ENCODE measurements at places on chromosomes 12 and 14. TPM values are rescaled to one million over a fixed set of nuclear protein-coding genes. Genes with fewer than 3 reads are reported as not detected.

The SERPINA12 gene
- total RNA-seq, result not detected

DNA sequence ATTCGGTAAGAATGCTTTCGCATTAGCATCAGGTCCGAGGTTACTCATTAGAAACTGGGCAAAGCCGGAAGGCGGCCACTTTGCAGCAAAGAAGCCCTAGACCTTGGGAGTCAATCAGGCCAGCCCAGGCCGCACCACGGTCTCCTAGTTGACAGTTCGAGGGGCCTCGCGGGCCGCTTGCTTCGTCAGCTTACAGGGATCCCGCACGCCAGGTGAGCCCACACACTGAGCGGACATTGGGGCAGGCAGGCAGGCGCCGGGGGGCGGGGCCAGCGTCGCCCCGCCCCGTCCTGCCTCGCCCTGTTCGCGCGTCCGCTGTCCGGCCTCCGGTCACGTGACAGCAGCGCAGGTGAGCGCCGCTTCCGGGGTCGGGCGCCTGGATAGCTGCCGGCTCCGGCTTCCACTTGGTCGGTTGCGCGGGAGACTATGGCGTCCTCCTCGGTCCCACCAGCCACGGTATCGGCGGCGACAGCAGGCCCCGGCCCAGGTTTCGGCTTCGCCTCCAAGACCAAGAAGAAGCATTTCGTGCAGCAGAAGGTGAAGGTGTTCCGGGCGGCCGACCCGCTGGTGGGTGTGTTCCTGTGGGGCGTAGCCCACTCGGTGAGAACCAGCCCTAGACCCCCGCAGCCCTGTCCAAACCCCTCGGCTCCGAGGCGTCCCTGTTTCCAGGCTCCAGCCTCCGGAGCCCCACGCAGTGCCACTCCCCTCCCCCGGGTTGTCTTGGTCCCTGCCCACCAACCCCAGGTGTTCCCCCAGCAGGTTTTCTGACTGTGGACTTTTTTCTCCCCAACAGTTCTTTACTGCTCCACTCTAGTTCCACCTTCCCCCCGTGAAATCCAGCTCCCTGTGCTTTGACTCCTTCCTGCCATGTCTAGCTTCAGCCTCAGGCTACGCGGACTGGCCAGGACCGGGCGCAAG, at the start of gene PIP4K2C:
PIP4K2C (plus strand) TSS at position 329 of the 918 bp plus-strand sequence; CDS start at position 427, 98 bp downstream.
- H3K4me1 ChIP-seq, result peaks cover 5% of the 10 kb centered on the region
- peaks cover 8% of the 10 kb centered on the region for H3K27me3 ChIP-seq
- peak within 1 kb of the TSS; percentile 83 for H3K4me3 ChIP-seq
- no peaks in the 10 kb centered on the region for H3K36me3 ChIP-seq
- DNase-seq, result peak; percentile 27

The AKT1 gene
- total RNA-seq, result 191 TPM

DNA sequence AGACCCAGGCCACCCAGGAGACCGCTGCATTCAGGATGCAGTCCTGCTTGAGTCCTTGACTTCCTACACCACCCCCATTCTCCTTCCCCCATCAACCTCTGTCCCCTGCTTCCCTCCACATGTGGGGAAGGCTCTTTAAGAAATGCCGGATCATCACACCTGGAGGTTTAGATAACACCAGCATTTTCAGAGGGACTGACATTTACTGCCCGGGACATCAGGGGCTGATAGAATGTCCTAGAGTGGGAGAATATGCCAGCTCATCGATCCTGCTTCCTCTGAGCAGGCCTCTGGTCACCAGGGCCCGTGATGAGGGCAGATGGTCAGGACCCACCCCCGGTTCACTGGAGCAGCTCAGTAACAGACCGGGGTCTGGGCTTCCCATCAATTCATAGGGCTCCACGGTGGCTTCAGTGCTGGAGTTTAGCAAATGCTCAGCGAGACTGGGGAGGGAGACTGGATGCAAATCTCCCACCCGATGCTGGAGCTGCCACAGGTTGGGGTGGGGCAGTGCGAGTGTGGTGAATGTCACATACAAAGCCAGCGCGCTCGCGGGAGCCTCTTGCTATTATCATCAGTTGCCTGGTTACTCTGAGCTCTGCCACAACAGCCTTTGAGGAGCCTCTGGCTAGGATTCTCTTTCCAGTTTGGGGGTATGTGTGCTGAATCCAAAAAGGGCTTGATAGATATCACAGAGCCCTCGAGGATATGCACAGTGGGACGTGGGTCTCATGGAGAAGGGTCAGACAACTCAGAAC, 111.6 kb downstream of the RBM19 start:
- DNase-seq, result no peak
- no peak overlapping the region for H3K4me3 ChIP-seq
- no peaks in the 10 kb centered on the region for H3K36me3 ChIP-seq
- H3K27ac ChIP-seq, result no peak overlapping the region
- no peaks in the 10 kb centered on the region for H3K4me1 ChIP-seq

- H3K4me3 ChIP-seq, result no peak overlapping the region
- DNase-seq, result no peak
- no peaks in the 10 kb centered on the region for H3K36me3 ChIP-seq
- H3K4me1 ChIP-seq, result no peaks in the 10 kb centered on the region
- H3K27me3 ChIP-seq, result no peaks in the 10 kb centered on the region
Measured at GRCh38 chr14:97902630-97903029, 1105.4 kb downstream of the VRK1 start.

The NEUROD4 gene
- total RNA-seq, result not detected

The BHLHE41 gene
- 0.24 TPM for total RNA-seq

The KRT3 gene
- not detected for total RNA-seq

GRCh38 chr12:9388379-9388778, 180.2 kb upstream of the PZP start:
- no peak for DNase-seq
- H3K4me3 ChIP-seq, result no peak overlapping the region
- H3K4me1 ChIP-seq, result no peaks in the 10 kb centered on the region
- no peaks in the 10 kb centered on the region for H3K36me3 ChIP-seq
- no peak overlapping the region for H3K27ac ChIP-seq
- peaks cover 7% of the 10 kb centered on the region for H3K27me3 ChIP-seq

DNA sequence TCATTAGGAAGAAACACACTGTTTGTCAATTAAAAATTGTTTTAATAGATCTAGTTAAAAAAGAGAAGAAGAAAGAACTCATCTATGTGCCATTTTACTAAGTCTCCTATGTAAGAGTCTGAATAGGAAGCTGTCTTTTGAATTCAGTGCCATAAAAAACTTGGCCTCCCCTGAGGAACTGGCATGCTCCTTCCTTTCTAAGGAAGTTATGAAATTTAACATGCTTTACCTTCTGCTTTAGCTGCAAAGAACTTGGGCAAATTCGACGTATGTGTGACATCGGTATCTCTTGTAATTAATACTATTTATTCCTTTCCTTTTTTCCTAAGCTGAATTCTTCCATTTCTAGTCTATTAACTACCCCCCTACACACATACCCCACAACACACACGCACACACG, 12.5 kb downstream of the TM7SF3 start:
- no peaks in the 10 kb centered on the region for H3K36me3 ChIP-seq
- no peaks in the 10 kb centered on the region for H3K27me3 ChIP-seq
- peak; percentile 50 for DNase-seq
- H3K27ac ChIP-seq, result no peak overlapping the region
- no peak overlapping the region for H3K4me3 ChIP-seq

The CMA1 gene
- total RNA-seq, result not detected

The CEBPE gene
- total RNA-seq, result not detected

- no peaks in the 10 kb centered on the region for H3K27me3 ChIP-seq
- H3K27ac ChIP-seq, result no peak overlapping the region
- H3K4me1 ChIP-seq, result no peaks in the 10 kb centered on the region
- no peak overlapping the region for H3K4me3 ChIP-seq
Measured at GRCh38 chr14:23409966-23410635, 2.0 kb upstream of the MYH6 start.

The LAG3 gene
- total RNA-seq, result 4.1 TPM

DNA sequence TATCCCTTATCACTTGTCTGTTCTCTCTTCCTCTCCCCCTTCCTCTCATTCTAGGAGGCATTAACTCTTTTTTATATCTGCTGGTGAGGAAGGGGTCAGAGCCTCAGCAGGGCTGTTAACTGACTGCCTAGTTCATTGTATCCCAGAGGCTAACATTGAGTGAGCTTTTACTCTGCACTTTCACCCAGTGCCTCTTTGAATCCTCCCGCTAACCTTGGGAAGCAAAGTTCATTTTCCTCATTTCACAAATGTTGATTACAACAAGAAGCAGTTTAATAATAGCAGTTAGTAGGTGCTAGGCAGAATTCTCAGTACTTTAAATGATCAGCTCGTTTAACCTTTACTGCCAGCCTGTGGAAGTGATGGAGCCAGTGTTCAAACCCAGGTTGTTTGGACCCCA, 75.5 kb downstream of the POLR3B start:
- DNase-seq, result no peak
- no peaks in the 10 kb centered on the region for H3K27me3 ChIP-seq
- H3K27ac ChIP-seq, result no peak overlapping the region
- H3K36me3 ChIP-seq, result peaks cover 2% of the 10 kb centered on the region

- peaks cover 10% of the 10 kb centered on the region for H3K4me1 ChIP-seq
- no peaks in the 10 kb centered on the region for H3K27me3 ChIP-seq
- H3K4me3 ChIP-seq, result no peak overlapping the region
- H3K36me3 ChIP-seq, result peaks cover 7% of the 10 kb centered on the region
- no peak overlapping the region for H3K27ac ChIP-seq
Measured at GRCh38 chr14:58356268-58356667, 39.5 kb upstream of the TOMM20L start.

DNA sequence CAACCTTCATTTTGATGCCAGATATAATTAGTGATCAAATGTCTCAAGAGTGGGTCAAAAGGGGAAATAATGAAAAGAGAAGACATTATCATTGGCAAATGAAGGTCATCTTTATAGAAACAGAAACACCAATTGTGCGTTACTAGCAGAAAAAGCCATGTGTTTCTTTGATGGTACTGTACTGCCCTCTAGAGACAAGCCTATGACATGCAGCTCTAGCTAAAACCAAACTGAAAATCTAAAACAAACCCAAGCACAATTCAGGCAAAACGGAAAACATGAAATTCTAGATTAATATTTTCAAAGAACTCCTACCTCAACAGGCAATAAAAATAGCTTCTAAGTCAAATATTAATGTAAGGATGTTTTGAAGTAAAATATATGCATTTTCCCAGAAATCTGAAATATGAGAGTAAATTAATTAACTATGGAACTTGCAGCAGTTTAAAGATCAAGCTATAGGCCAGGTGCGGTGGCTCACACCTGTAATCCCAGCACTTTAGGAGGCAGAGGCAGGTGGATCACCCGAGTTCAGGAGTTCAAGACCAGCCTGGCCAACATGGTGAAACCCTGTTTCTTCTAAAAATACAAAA, 115.4 kb downstream of the KLHL28 start:
- no peaks in the 10 kb centered on the region for H3K27me3 ChIP-seq
- H3K4me3 ChIP-seq, result no peak overlapping the region
- H3K27ac ChIP-seq, result no peak overlapping the region

The ORMDL2 gene
- total RNA-seq, result 57.8 TPM

- H3K4me3 ChIP-seq, result no peak overlapping the region
- no peaks in the 10 kb centered on the region for H3K27me3 ChIP-seq
- no peaks in the 10 kb centered on the region for H3K36me3 ChIP-seq
- peaks cover 26% of the 10 kb centered on the region for H3K4me1 ChIP-seq
- peak; percentile 87 for DNase-seq
Measured at GRCh38 chr12:88553941-88554658, 26.2 kb downstream of the KITLG start.

The TAS2R42 gene
- total RNA-seq, result not detected

The IFNG gene
- total RNA-seq, result not detected

DNA sequence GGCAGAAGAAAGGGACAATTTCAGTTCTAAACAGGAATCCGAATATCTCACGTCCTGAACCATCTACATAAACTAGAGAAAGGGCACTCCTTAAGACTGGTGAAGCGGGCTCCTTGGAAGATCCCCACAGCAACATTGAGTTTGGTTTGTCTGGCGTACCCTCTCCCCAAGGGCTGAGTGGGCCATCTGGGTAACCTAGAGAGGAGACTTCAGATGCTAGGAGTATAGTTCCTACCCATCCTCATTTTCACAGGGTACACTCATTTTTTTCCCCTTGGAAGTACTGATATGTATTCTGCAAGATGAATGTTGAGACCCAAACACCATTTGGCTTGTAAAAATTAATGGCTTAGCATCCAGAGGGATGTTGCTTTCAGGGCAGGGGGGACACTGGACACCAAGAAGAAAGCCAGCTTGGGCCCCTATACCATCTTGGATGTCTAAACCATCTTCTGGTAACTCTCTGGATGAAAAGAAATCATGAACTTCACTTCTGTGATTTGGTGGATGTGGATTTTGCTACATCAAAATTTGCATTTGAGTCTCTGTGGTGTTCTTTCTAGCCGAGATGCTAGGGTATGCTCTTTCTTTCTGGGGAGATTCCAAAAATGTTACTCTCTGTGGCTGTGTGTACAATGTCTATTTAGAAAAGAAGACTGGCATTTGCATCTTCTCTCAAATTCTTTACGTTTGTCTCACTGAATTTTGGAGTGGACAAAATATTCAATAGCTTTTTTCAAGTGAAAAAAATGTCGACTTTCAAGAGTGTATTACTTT, 97.7 kb downstream of the ETV6 start:
- H3K27me3 ChIP-seq, result no peaks in the 10 kb centered on the region
- H3K4me3 ChIP-seq, result no peak overlapping the region
- no peaks in the 10 kb centered on the region for H3K36me3 ChIP-seq
- DNase-seq, result no peak
- H3K4me1 ChIP-seq, result peaks cover 31% of the 10 kb centered on the region

DNA sequence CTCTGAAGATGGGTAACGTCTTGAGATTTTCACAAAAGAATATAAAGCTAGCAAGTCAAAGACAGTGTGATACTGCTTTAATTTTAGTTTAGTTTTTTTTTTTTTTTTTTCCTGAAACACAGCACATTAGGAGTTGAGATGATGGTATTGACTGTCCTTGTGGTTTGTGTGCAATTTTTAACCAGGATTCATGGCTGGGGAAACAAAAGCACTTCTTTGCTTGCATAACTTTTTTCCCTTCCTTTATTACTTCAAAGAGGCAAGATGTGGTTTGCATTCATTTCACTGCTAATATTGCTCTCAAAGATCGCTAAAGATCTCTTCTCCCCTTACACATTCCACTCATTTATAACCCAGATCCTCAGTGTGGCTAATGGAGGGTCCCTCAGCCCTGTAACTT, 157.1 kb upstream of the PZP start:
- H3K27me3 ChIP-seq, result peaks cover 3% of the 10 kb centered on the region
- H3K4me3 ChIP-seq, result no peak overlapping the region
- H3K4me1 ChIP-seq, result no peaks in the 10 kb centered on the region
- H3K36me3 ChIP-seq, result no peaks in the 10 kb centered on the region
- no peak overlapping the region for H3K27ac ChIP-seq

DNA sequence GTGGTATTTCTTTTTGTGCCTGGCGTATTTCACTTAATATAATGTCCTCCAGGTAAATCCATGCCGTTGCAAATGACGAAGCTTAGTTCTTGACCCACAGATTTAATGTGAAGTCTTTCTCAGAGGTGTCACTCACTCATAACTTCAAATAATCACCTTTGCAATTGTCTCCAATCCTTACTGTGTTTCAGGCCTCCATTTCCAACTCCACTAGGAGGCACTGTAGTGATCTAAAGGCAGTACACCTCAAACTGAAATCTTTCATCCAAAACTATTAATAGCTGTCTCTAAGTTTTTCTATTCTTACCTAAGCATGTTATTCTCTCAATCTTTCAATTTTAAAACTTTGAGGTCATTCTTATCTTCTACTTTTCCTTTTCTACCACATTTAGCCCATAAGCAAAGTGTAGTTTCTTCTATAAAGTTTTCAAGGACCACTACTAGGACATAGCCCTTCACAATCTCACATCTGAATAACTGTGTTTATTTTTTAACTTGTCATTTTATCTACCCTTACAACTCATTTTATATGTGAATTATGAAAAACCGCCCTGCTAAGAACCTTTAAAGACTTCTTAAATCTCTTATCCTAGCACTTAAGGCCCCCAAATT, 25.5 kb upstream of the FBXO34 start:
- no peaks in the 10 kb centered on the region for H3K4me1 ChIP-seq
- no peak overlapping the region for H3K27ac ChIP-seq
- H3K36me3 ChIP-seq, result no peaks in the 10 kb centered on the region
- peak; percentile 49 for DNase-seq
- H3K4me3 ChIP-seq, result no peak overlapping the region

- peaks cover 4% of the 10 kb centered on the region for H3K4me1 ChIP-seq
- no peak overlapping the region for H3K27ac ChIP-seq
- H3K36me3 ChIP-seq, result no peaks in the 10 kb centered on the region
- no peaks in the 10 kb centered on the region for H3K27me3 ChIP-seq
Measured at GRCh38 chr14:104665657-104666522, 23.5 kb upstream of the INF2 start.
